Hematopoietic multipotent progenitor cell (in vitro differentiated cells): ENCODE measurements at places on chromosomes 2 and 18.

- no peak for DNase-seq
Measured at GRCh38 chr2:126857502-126857901, 41.2 kb upstream of the TEX51 start.

DNA sequence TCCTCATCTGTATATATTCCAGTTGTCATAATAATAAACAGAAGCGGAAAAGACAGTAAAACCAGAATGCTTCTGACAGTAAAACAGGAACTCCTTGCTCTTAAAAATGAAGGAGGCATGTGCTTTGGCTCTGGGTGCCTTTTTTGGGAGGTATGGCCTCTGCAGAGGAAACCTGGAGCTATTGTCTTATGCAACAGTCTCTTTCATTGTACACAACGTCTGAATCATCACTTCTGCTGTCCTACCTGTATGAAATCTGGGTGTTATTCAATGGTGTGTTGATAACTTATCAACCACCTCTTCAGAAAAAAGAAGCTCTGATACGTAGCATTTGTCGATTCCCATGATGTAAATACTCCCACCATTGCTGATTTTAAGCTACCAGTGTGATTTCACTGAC, 64.8 kb downstream of the CDCA7 start:
- no peak for DNase-seq

- DNase-seq = no peak
Measured at GRCh38 chr2:21633466-21633865, 509.7 kb downstream of the TDRD15 start.

DNA sequence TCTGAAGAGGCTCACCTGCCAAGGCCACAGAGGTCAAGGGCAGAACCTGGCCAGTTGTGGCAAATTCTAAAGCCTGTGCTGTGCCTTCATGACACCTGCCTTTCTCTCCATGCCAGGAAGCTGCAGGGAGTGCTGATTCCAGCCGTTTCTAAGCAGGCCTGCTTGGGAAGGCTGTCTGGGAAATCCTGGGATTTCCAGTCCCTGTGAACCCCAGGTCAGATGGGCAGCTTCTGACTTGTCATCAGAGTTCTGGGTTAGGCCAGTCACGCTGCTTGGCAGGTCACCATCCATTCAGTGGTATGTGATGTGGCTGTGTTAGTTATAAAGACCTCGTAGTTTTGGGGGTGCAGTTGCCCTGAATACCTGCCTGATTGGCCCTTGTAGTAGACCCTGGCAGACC, 70.7 kb upstream of the ALPP start:
- no peak for DNase-seq

DNA sequence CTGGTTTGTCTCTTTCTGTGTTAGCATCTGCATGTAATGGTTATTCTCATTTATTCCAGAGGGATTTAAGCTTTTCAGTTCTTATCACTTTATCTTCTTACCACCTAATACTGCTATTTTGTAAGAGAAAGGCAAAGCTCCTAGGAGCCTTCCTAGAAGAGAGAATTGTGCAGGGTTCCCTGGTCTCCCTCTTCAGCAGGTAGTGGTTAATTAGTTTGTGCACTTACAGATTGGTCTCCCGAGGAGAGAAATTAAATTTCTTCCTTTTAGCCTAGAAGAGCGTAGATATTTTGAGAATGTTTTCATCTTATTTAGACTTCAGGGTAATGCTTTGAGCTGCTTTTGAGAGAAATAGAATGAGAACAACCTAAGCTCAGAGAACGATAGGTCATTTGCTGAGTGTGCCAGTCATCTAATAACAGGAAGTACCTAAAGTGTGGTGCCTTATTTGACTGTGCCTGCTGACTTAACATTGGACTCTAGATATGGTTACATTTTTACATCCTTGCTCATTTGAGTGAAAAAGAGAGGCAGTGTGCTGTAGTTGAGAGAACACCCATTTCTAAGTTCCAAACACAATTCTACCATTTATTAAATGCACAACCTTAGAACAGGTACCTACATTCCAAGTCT, 651.4 kb downstream of the STK39 start:
- DNase-seq = no peak

GRCh38 chr2:173407176-173407575, 52.5 kb downstream of the CDCA7 start:
- no peak for DNase-seq

DNA sequence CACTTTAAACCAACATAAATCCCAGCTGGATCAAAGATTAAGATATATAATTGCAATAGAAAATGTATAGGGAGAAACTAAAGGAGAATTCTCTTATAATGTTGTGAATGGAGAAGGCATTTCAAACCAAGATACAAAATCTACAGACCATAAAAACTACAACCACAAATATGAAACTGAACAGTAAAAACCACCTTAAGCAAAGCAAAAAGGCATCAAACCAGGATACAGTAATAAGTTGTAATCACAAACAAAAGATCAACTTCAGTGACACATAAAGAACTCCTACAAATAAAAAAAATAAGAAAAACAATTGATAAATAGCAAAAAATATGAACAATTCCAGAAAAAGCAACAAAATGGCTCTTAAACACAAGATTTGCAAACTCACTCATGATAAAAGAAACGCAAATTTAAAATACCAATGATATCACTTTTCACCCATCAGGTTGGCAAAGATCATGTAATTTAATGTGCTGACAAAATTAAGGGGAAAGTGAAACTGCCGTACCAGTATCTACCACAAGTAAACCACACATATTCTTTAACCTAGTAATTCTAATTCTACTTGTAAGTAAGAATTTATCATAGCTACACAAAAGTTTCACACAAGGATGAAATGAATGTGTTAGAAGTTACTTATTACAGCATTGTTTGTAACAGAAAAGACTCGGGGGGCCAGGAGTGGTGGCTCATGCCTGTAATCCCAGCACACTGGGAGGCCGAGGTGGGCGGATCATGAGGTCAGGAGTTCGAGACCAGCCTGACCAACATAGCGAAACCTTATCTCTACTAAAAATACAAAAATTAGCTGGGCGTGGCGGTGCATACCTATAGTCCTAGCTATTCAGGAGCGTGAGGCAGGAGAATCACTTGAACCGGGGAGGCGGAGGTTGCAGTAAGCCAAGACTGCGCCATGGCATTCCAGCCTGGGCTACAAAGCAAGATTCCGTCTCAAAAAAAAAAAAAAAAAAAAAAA, 101.9 kb downstream of the USP34 start:
- DNase-seq = peak; percentile 9

- no peak for DNase-seq
Measured at GRCh38 chr2:237979331-237979730, 12.5 kb downstream of the UBE2F start.

DNA sequence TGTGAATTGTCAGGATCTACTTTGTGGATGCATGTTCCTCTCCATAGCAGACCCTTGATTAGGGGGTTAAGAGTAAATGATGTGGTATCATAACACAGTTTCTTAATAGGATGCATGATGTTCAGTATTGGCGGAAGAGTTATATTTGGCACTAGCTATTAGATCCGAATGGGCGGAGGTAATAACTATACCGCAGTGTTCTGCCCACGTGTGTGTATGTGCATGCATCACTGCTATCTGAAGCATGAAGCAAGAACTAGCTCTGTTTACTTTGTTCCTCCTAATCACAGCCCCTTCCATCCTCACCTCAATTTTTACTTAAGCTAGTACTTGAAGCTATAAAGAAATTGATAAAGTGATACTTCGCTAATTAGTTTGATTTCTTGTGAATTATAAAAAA, 159.6 kb upstream of the NOSTRIN start:
- DNase-seq = no peak

- DNase-seq = no peak
Measured at GRCh38 chr2:207362716-207363115, 167.0 kb upstream of the CREB1 start.

- DNase-seq = no peak
Measured at GRCh38 chr2:125942585-125943424, 713.2 kb upstream of the GYPC start.

- DNase-seq = no peak
Measured at GRCh38 chr2:169683425-169684134, 10.6 kb downstream of the CFAP210 start.

- no peak for DNase-seq
Measured at GRCh38 chr2:159454185-159454584, 162.2 kb downstream of the BAZ2B start.

- DNase-seq = no peak
Measured at GRCh38 chr2:30948130-30948529, 140.9 kb upstream of the CAPN13 start.

GRCh38 chr2:25797620-25798488, 80.4 kb downstream of the ASXL2 start:
- DNase-seq = no peak

GRCh38 chr2:128420776-128421175, 102.1 kb upstream of the HS6ST1 start:
- DNase-seq = no peak

DNA sequence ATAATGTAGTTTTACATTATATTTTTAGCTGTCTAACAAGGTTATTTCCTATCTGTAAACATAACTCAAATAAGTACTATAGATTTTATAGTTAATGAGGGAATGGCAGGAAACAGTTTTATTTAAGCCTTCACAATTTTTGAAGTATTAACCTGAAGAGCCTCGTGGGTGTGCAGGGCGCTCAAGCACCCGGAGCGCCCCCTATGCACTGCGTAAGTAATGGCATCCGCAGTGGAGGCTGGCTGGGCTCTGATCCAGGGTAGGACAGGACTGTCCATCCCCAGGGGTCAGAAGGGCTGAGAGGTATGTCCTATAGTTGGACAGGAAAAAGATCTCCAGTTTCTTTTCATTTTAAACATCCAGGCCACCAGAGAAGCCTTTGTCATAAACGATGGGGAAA, 8.2 kb upstream of the GBX2 start:
- DNase-seq = no peak

DNA sequence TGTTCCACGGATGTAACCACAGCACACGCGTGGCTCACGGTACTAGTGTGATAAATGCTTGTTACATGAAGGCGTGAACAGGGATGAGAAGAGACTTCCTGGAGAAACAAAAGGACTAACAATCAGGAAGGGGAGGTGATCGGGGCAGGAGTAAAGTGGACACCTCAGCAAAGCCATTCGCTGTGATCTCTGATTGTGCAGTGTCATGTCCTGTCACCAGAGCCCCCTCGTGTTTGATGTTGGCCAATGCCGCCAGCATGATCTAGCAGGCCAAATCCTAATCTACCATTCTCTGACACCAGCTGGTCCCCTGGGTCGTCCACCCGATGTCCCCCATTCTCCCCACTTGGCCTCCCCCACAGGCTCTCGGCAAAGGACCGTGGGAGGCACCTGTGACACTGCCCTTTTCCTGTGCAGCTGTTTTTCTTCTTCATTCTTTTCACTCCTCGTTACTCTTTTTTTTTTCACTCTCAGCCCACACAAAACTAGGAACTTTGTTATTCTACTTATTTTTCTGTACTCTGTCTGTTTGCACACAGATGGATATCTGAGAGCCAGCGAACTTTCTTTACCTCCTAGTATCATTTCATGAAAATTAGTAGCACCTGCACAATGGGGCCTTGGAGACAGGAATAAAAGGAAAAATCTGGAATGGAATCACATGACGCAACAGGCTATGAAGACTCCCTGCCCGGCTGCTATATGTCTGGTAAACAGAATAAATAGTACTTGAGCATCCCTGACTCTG, 146.8 kb downstream of the TGIF1 start:
- peak; percentile 80 for DNase-seq

DNA sequence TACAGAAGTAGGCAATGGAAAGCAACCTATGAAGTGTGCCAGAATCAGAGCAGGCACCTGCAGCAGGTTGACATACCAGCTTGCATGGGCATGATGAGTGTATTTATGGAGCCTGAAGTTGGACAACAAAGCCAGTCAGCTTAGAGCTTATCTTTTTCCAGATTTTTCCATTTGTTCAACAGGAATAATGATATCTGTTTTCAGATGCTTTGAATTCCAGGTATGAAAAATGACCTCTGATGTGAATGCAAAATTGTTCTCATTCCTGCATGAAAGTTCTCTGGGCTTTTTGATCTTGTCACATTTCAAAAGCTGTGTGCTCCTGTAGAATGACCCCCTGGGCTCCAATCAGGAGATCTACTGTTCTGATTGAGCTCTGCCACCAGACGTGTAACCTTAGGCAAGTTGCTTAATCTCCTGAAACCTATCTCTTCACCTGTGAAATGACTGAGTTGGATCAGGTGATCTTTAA, 38.2 kb upstream of the VIT start:
- no peak for DNase-seq

- DNase-seq = no peak
Measured at GRCh38 chr2:217996361-217996760, 6.4 kb downstream of the TNS1 start.

DNA sequence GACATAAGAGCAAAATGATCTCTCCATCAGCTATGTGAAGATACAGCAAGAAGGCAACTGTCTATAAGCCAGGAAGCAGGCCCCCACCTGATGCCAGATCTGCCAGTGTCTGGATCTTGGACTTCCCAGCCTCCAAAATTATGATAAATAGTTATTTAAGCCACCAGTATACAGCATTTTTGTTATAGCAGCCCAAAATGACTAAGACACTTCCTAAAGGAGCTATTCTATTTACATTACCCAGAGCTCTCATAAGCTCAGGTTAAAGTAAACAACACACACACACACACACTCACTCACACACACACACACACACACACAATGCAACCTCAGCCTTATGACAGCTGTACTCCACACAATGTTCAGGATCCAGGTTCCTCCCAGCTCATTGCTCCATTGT, 5.7 kb upstream of the YPEL5 start:
- DNase-seq = no peak

DNA sequence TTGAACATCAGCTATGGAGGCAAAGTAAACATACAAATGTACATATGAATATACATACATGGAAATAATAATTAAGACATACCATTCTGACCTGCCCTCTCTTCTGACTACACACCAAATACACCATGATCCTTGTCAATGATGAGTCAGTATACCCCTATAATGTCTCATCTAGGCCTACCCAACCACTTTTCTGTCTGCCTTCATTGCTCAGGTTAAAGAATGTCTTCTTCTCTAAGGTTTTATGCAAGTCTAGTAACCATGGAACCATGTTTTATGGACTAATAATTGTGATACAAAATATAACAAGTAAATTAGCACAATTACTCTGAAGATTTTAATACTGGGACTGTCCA, 128.7 kb downstream of the NCKAP5 start:
- no peak for DNase-seq

DNA sequence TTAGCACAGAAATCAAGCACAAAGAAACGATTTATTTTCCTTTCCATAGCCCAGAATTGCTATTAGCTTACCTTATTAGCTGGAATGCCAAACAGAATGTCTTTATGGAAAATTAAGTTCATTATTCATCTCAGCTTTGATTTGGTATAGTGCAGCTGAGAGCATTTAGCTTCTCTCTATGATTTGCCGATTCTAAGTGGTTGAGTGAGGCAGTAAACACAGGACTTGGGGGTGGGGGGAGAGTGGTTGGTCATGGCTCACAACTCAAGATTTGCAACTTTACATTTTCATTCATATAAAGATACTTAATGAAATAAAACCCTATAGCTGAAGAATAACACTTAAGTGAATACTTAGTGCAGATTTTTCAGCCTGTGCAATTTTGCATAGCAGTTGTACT, 395.2 kb downstream of the TGIF1 start:
- no peak for DNase-seq

GRCh38 chr2:202657876-202658275, 23.1 kb downstream of the FAM117B start:
- no peak for DNase-seq

- no peak for DNase-seq
Measured at GRCh38 chr2:113878743-113879142, 11.1 kb upstream of the ACTR3 start.

GRCh38 chr2:190272457-190272842, 47.2 kb downstream of the HIBCH start:
- DNase-seq = no peak

GRCh38 chr18:6255886-6256285, 158.8 kb downstream of the L3MBTL4 start:
- DNase-seq = no peak
